ENCODE measurements at places on chromosomes 5 and 9.

DNA sequence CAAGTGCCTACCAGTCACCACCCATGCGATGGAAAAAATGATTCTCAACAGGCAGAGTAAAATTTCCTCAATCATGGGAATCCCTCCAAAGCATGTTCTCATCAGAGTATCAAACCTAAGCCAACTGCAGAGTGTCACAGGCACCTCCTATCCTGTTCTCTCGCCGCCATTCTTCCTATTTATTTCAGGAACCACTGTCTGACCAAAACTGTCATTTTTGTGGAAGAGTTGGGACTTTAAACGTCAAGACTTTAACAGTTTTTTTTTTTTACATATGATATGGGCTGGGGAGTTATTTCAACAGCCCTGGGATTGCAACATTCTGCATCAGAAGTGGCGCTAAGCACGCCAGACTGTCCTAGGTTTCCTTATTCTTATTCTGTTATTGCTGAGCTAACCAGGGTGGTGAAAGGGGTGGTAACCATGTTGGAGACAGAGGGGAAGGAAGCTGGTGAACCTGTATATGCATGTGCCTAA is 29.5 kb downstream of the PFDN1 start:
- DNase-seq: no peak

GRCh38 chr9:94770334-94770733 is 43.8 kb downstream of the AOPEP start:
- no peak for DNase-seq

DNA sequence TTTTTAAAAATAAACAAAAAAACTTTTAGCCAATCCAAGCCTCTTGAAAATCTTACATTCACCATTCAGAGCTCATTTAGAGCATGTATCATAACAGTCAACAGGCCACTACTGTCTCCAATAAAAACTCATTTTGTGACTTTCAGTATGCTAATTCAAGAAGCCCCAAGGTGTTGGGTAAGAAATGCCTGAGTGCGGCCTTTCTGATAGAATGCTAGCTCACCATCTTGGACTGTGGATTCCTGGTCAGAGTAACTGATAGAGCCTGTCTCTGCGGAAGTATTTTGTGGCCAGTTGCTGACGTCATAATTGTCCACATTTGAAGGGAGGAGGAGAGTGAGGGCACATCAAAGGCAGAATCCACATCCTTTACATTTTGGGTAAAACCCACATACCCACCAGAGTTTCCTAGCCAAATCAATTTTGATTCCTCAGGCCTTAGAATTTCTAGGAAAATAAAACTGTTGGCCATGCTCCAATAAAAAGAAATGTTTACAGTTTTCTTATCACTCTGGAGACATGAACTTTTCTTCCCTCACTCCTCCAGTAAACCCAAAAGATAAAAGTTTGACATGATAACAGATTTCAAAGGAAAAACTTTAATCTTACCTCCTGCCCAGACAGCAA is 41.1 kb upstream of the ERCC6L2 start:
- no peak for DNase-seq

GRCh38 chr5:17398431-17398830 is 99.6 kb upstream of the TAF11L2 start:
- DNase-seq: no peak

DNA sequence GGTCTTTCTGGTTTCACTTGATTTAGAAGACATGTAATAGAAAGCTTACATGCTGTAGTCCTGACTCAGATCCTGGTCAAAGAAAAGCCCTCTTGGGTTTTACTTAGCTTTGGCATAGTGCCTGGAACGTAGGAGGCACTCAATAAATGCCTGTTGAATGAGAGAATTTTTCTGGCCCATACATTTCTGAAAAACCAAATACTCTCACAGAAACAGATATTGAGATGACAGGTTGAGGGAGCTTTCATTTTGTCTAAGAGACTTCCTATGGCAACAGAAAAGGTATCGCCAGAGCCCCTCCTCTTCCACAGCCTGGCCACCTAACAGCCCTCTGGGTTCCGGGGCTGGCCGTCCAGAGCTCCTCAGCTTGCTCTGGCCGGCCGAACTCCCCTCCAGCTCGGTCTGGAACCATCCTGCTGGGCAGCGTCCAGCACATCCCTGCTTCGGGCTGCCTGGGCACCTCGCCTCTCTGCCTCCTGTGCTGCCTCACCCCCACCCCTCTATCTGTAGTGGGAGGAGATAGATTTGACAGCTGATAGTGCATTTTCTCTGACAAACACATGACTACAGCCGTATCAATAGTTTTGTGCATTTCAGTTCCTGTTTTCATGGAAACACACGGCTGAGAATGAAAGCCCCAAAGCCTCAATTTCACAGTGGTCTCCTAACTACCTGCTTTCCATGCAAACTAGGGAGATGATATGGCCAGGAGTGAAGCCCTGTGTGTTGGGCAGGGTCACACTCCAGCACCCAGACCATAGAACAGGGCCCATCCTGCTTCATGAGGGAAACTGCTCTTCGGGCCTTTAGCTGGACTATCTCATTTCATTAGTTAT is 1.1 kb downstream of the IL4 start:
- no peak for DNase-seq

DNA sequence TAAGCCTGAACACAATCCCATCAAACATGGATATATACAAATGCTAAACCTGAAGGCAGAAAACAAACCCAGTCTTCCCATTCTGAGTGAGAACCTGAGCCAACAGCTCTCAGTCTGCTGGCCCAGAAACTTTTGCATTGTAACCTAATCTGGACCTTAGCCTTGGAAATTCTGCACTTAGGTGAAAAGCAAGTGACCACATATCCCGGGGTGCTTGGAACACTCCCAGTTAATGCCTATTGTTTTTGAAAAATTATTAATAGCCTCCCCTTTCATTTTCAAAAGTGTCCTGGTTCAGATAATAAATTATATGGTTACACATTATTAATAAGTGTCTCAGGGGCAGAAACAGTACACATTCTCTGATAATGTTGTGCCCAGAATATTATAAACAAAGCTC is 228.3 kb upstream of the TARS1 start:
- DNase-seq: no peak

- DNase-seq: no peak
Measured at GRCh38 chr5:80284720-80285119, 28.9 kb upstream of the SERINC5 start.

- no peak for DNase-seq
Measured at GRCh38 chr5:107680099-107680498, 9.4 kb upstream of the EFNA5 start.

Data from stimulated activated CD4-positive, alpha-beta T cell treated with anti-CD3 and anti-CD28 coated beads, Interleukin-15, amount 100 ng/mL, for 1 hour (primary cell).